ENCODE measurements at places on chromosomes 5 and 9.

DNA sequence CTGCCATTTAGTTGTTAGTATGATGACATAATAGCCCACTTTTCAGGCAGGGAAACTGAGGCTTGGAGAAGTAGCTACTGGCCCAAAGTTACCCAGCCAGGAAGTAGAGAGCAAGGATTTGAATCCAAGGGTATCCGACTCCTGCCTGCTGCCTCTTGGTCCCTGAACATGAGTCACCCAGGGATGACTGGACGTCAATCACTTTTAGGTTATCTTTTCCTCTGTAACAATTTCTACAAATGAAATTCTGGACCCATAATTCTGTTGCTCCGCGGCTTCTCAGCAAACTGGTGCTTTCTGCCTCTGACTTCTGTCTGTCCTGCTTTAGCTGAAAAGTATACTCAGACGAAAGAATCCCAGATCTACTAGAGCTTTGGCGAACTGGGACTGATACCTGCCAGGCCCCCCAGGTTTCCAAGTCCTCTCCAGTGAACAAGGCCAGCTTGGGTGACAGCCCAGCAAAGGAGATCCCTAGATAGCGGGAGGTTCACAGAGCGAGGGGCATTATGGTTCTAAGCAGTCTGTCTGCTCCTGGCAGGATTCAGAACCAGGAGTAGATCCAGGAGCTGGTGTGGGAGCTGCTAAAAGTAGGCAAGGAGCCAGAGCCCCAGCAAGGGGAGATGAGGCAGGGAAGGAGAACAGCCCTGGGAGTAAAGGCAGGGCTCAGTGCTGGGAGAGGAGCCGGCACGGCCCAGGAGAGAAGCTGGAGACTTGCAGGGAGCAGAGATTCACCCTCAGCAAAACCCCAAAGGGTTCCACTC lies 20.6 kb downstream of the OLFML2A start:
- peak overlapping the region; percentile 43 for H3K27ac ChIP-seq
- peaks cover 24% of the 10 kb centered on the region for H3K4me1 ChIP-seq
- H3K27me3 ChIP-seq = no peaks in the 10 kb centered on the region
- H3K36me3 ChIP-seq = no peaks in the 10 kb centered on the region

- no peaks in the 10 kb centered on the region for H3K27me3 ChIP-seq
- H3K4me1 ChIP-seq = no peaks in the 10 kb centered on the region
- H3K36me3 ChIP-seq = peaks cover 57% of the 10 kb centered on the region
- no peak overlapping the region for H3K4me3 ChIP-seq
- no peak for DNase-seq
These were observed 12.8 kb upstream of the CLIC3 start for GRCh38 chr9:137009217-137009616.

GRCh38 chr9:134288746-134289145 lies 37.5 kb upstream of the RXRA start:
- peaks cover 14% of the 10 kb centered on the region for H3K4me1 ChIP-seq
- DNase-seq = no peak
- H3K27me3 ChIP-seq = no peaks in the 10 kb centered on the region
- H3K27ac ChIP-seq = no peak overlapping the region
- no peak overlapping the region for H3K4me3 ChIP-seq
- H3K36me3 ChIP-seq = no peaks in the 10 kb centered on the region

- H3K4me1 ChIP-seq = no peaks in the 10 kb centered on the region
- no peak for DNase-seq
- H3K36me3 ChIP-seq = no peaks in the 10 kb centered on the region
- no peaks in the 10 kb centered on the region for H3K27me3 ChIP-seq
- H3K4me3 ChIP-seq = no peak overlapping the region
- H3K27ac ChIP-seq = no peak overlapping the region
These were observed 241.2 kb downstream of the PIK3R1 start for GRCh38 chr5:68456756-68457217.

DNA sequence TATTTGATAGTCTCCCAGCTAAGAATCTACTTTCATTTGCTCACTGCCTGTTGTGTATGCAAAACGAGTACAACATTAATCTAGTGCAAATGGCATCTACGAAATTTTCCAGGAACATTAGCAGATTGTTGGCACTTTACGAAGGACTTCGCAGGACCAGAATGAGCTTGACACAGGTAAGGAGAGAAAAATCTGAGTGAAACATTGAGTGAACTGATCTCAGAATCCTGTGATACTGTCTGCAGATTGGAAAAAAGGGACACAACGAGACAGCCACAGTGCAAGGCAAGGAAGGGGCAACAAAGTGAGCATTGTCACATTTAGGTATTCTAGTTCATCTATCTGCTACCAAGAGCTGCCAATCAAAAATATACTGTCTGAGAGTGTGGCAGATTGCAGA lies 350.5 kb downstream of the ZNF608 start:
- peaks cover 7% of the 10 kb centered on the region for H3K4me1 ChIP-seq
- DNase-seq = no peak
- no peaks in the 10 kb centered on the region for H3K36me3 ChIP-seq
- H3K4me3 ChIP-seq = no peak overlapping the region
